Activated gamma-delta T cell treated with anti-CD3 and anti-CD28 coated beads, Interleukin-2, amount 50 U/mL, for 16 hours (primary cell): ENCODE measurements at places on chromosomes 11 and 22.

GRCh38 chr11:19460718-19461405, 220.1 kb upstream of the E2F8 start:
- no peak for DNase-seq

GRCh38 chr11:65059959-65060824, 1.8 kb upstream of the NAALADL1 start:
- DNase-seq: no peak

- DNase-seq: peak; percentile 27
These were observed 495 bp downstream of the HYOU1 start for GRCh38 chr11:119056421-119056999.

GRCh38 chr11:14622223-14622954, 21.2 kb upstream of the PDE3B start:
- no peak for DNase-seq

DNA sequence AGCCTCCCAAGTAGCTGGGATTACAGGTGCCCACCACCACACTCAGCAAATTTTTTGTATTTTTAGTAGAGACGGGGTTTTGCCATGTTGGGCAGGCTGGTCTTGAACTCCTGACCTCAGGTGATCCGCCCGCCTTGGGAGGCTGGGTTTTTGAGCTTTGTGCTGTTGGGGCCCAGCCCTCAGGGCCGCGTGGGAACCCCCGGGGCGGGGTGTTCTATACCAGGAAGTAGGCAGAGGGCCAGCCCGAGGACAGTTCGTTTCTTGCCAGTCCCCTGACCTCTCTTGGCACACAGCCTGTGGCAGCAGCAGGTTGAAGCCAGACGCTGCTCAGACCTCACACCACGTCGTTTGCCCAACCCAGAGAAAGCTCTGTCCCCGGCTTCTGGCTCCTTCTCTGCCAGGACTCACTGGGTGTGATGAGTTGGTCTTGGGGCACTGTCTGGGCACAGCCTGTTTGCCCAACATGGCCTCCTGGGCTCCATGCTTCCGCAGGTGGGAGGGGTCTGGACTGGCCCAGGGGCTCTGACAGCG, 24.9 kb upstream of the CHKA start:
- no peak for DNase-seq

- no peak for DNase-seq
These were observed 583 bp upstream of the PKP3 start for GRCh38 chr11:393219-394033.

DNA sequence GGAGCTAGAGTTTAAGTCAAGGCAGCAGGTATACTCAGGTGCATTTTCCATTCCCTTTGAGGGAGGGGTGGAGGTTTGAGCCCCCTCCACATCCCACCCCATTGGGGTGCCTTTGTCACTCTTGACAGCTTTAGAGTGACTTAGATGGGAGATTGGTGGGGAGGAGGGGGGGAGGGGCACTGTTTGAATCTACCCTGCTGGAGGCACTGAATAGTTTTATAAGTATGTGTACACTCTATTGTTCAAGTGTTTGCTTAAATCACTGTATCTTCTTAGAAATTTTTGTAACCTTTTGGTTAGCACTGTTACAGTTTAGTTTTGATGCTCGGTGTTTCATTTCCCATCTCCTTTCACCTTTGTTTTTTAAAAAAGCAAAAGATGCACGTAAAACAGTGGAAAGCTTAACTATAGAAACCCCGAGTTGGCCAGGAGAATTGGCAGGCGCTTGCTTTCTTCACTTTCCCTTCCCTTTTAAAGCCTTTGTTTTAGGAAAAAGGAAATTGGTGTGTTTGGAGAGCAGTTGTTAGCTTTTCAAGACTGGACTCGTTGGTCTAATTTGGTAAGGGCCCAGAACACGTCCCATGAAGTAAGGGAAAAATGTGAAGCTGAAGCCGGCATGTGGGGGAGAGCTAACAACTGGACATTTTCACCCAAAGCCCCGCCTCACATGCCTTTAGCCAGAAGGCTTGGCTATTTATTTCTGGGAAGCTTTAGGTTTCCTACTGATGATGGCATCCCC, 42.8 kb downstream of the TNRC6B start:
- DNase-seq: no peak

GRCh38 chr22:44331881-44332714, 19.3 kb upstream of the SHISAL1 start:
- no peak for DNase-seq

DNA sequence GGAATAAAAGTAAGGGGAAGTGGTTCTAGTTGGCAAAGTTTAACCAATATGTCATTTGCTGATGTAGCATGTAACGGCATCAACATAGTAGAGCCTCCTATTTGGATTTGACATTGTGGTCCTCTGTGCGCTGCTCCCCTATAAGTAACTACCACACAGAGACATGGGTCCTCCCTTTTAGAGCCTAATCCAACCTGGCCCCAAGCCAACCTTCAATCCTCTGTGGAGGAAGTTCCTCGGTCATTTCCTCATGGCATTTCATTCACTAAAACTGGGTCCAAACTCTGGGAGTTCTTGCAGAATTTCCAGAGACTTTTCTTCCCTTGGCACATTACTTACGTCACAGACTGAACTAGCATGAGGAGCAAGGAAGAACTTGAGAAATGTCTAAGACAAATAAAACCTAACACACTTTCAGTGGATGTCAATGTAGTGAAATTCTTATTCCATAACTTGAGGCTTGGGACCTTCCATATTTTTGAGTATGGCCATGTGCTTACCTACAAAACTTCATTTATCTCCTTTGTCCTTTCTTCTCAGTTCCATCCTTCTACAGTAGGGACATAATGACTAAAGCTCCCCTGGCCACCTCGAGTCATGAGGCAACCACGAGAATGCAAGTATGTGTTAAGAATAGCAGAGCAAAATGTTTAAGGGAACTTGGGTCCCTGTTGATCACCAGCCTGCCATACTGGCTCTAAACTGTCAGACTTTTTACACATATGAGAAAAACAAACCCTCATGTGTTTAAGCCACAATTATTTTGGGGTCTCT, 34.7 kb downstream of the MMP20 start:
- no peak for DNase-seq

- no peak for DNase-seq
These were observed 111.2 kb downstream of the SLC1A2 start for GRCh38 chr11:35308157-35308556.
